ENCODE measurements at places on chromosomes 16 and 17.

GRCh38 chr16:3729161-3730112 lies 12.1 kb upstream of the TRAP1 start:
- no peak for DNase-seq

DNA sequence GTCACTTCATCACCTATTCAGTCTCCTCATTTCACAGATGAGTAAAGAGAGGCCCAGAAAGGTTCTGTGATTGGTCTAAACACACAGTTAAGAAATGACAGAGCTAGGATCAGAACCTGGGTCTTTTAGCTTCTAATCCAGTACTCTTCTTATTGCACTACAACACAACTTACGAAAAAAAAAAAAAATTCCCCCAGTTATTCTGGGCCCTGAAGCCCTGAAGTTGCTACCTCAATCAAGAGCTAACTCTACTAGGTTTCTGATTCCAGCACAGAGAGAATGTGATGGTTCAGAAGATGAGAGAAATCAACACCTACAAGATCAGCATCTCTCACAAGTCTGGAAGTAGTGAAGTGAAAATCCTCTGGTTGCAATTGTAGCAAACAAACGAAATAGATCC lies 37.3 kb downstream of the GRB7 start:
- DNase-seq = no peak

- no peak for DNase-seq
Measured at GRCh38 chr17:72255481-72255880, 134.7 kb downstream of the SOX9 start.

- no peak for DNase-seq
Measured at GRCh38 chr17:46895171-46895570, 27.8 kb upstream of the GOSR2 start.

GRCh38 chr16:77972062-77972392 lies 50.3 kb upstream of the CLEC3A start:
- no peak for DNase-seq

- no peak for DNase-seq
Measured at GRCh38 chr16:8960788-8961109, 3.0 kb downstream of the USP7 start.

DNA sequence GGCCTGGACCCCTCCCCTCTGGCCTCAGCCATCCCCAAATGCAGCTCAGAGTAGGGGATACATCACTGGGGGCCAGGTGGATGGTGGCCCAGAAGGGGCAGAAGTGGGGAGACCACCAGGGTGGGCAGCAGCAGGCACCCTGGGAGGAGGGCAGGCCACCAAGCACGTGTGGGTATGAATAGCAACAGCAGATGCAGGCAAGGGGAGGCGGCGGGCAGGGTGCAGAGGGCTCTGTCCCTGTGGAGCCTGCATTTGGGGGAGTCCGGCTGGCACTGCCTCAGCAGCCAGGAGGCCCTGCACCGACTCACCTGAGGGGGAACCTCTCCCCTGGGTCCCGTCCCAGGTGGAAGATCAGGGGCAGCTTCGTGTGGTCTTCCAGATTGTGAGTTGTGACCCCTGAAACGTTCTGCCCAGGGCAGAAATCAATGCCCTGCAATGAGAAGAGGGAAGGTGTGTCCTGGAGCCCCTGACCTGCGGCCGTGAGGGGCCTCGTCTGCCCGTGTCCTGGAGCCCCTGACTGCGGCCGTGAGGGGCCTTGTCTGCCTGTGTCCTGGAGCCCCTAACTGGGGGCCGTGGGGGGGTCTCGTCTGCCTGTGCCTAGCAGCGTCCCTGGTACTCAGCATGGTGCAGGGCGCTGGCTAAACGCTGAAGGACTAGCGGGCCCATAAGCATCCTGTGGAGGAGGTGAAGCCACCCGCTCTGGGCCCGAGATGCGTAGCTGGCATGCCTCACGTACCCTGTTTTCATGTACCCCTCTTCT lies 10.7 kb upstream of the APRT start:
- DNase-seq = no peak

- DNase-seq = peak; percentile 24
Measured at GRCh38 chr17:32259586-32259985, 6.0 kb upstream of the RHBDL3 start.

DNA sequence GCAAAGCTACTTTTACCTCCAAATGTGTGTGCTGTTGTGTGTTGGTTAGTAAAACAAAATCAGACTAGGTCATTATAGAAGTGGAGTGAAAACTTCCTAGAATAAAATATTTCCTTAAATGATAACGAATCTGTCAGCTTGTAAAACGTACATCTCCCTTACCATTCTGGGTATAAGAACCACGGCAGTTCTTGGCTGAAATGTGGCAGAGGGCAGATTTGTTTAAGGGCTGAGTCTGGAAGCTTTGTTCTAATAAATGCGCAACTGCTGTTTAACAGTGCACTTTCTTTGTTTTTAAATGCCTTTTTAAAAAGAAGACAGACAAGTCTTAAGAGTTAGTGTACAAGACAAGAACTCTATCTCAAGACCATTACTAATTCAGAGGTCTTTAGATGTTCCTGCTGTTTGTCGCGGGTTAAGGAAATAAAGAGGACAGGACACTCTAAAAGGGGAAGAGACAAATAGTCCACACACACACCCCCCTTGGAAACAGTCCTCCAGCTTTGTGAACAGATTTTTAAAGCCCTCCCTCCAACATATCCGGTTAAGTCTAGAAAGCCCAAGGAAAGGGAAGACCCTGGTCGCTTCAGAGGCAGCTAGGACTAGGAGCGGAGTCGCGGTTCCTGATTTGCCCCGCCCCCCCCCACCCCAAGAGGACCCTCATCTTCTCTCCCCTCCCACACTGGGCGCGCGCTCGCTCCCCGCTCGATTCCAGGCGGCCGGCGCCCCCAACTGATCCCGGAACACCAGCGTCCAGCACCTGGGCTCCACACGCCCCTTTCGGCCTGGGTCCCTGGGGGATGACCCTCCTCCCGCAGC lies 658 bp downstream of the SYNRG start:
- DNase-seq = no peak

DNA sequence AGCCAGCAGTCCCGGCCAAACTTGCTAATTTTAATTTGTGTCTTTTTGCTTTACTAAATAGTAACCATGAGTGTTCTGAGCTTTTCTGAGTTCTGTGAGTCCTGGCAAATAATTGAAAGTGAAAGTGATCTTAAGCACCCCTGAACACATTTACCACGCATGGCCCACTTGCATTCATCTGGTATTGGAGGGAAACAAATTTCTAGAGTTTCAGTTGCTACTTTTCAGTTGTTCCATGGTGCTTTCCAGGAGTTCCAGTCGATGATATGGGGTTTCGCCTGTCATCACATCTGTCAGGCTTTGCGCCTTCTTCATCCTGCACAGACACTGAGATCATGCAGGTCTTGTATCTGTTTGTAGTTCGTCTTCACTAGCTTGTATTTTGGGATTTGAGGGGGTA lies 44.1 kb downstream of the CRLF3 start:
- no peak for DNase-seq

DNA sequence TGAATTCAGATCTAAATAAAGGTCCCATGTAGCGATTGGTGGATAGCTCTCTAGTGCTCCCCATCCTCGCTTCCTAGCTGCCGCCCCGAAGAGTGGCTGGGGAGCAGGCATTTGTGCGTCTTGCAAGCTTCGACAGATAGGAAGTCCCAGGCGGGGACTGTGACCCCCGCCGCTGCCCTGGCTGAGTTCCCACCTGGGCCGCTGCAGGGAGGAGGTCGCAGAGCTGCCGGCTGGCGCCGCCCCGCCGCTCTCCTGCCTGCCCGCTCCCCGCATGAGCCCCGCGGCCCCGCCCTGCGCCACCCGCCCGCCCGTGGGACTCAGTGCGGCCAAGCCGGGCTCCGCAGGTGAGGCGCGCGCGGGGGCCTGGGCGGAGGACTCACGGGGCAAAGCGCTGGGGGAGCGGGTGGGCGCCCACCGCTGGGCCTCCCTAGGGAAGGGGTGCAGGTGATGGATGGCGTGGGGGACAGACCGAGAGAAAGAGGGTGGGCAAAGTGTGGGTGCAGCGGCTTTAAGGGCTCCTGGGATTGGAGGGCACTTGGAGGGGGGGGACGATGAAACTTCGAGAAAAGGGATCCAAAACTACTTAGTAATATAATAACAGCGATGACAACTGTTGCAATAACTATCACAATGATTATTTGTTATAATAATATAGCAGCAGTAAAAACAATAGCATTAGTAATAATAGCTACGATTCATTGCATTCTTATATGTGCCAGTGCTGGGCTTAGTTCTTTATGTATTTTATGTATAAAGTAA lies at the start of gene OTOA:
Gene OTOA, plus strand, starts transcription at position 80 of the 759 bp plus-strand sequence. CDS start 14,547 bp downstream, outside the sequence.
- no peak for DNase-seq

DNA sequence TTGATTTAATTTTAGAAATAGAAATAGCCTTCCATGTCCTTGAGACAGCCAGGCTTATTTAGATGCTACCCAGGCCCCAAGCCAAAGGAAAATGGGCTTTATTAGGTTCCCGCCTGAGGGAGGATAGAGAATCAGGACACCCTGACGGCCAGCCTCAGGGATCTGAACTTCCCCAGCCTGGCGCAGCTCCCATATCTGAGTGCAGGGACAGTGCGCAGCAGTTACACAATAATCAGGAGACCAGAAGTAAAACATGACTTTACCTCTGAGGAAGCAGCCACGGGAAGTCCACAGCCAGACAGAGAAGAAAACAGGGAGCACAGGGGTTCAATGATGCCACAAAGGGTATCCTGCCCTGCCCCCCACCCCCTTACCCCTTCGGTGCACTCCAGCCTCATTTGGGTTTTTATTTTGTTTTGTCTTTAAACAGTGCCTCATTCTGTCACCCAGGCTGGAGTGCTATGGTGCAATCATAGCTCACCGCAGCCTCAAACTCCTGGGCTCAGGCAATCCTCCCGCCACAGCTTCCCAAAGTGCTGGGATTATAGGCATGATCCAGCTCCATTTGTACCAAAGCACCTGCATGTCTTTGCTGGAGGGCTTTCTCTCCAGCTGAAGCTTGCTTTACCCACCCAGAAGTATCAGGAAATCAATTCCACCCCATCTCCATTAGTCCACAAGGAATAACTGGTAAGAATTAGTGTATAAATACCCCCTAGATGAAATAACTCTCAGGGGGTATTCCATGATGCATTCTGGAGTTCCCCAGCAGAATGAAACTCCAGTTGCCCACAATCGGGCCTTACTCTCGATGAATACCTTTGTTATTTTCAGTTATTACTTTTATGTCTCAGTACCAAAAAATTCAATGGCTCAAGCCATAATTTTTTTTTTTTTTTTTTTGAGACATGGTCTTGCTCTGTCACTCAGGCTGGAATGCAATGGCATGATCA lies 21.9 kb downstream of the ORC6 start:
- no peak for DNase-seq

DNA sequence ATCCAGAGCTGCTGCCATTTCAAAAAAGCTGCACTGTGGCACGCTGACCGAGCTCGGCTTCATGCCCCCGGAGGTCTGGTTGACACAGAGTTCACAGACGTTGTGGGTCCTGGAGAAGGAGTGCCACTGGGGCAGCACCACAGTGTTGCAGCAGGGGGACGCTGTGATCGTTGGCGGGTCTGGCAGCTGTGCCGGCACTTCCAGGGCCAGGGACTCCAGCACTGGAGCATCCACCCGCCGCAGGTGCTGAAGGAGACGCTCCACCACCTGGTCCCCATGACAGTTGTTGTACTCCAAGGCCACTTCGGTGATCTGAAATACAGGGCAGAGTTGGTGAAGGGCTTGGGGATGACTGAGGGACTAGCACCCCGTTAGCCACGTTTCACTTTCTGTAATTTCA lies 23.5 kb downstream of the SNN start:
- DNase-seq = no peak

GRCh38 chr17:4100883-4101756 lies 41.7 kb downstream of the ZZEF1 start:
- no peak for DNase-seq

GRCh38 chr16:10575506-10576130 lies 4.8 kb downstream of the EMP2 start:
- DNase-seq = no peak

- no peak for DNase-seq
Measured at GRCh38 chr17:49431743-49432142, 17.1 kb upstream of the PHB1 start.

DNA sequence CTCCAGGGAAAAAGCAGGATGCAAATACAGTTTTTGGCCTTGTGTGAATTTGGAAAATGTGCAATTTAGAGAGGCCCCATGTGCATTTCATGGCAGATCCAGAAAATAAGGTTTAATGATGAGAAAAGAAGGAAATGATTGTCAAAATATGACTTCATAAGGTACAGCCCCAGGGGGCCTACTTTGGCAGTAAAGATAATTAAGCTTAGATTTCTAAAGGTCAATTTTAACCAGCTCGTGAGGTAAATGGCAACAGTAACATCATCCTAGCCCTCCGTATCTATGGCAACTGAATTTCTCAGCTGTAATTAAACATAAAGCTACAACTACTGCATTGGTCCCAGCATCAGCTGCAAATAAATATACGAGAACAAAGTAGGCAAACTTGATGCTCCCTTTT lies 30.0 kb upstream of the PRSS54 start:
- no peak for DNase-seq

DNA sequence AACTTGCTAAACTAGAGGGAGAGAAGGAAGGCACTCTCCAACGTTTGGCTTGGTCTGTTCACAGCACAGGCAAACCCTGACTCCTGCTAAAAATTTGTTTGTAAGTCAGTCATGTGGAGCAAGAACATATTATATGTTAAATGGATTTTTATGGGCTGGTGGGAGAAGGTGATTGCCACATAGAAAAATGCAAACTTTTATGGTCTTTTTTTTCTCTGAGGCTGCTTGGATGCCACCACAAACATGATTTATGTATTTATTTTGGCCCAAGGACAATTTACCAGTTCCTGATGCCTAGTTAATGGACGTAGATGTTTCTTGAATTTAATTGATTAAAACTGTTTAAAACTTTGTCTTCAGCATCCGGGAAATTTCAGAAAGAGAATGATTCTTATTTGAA lies 274.2 kb upstream of the MYOCD start:
- DNase-seq = no peak

- DNase-seq = no peak
Measured at GRCh38 chr16:73506568-73507056, 458.7 kb upstream of the ZFHX3 start.

GRCh38 chr17:79473111-79473875 lies 137.6 kb downstream of the RBFOX3 start:
- peak; percentile 16 for DNase-seq

GRCh38 chr16:55641430-55642056 lies 14.2 kb upstream of the SLC6A2 start:
- no peak for DNase-seq

- no peak for DNase-seq
Measured at GRCh38 chr16:69404275-69404805, 18.5 kb upstream of the TERF2 start.

- DNase-seq = no peak
Measured at GRCh38 chr16:56688762-56689161, 6.5 kb downstream of the MT1X start.

Data from anterior cingulate cortex (tissue), 58 donors.